ENCODE measurements at places on chromosomes 1 and 21.

- peaks cover 5% of the 10 kb centered on the region for H3K4me1 ChIP-seq
- no peak overlapping the region for H3K27ac ChIP-seq
- H3K27me3 ChIP-seq, result no peaks in the 10 kb centered on the region
- no peak overlapping the region for H3K4me3 ChIP-seq
- no peaks in the 10 kb centered on the region for H3K36me3 ChIP-seq
Observed at GRCh38 chr1:64912191-64912590, 54.2 kb downstream of the JAK1 start.

- peaks cover 20% of the 10 kb centered on the region for H3K4me1 ChIP-seq
- H3K27me3 ChIP-seq, result peaks cover 49% of the 10 kb centered on the region
- no peak for DNase-seq
- H3K36me3 ChIP-seq, result no peaks in the 10 kb centered on the region
- H3K4me3 ChIP-seq, result no peak overlapping the region
- no peak overlapping the region for H3K27ac ChIP-seq
Observed at GRCh38 chr21:44994695-44995342, 55.0 kb downstream of the SLX9 start.

DNA sequence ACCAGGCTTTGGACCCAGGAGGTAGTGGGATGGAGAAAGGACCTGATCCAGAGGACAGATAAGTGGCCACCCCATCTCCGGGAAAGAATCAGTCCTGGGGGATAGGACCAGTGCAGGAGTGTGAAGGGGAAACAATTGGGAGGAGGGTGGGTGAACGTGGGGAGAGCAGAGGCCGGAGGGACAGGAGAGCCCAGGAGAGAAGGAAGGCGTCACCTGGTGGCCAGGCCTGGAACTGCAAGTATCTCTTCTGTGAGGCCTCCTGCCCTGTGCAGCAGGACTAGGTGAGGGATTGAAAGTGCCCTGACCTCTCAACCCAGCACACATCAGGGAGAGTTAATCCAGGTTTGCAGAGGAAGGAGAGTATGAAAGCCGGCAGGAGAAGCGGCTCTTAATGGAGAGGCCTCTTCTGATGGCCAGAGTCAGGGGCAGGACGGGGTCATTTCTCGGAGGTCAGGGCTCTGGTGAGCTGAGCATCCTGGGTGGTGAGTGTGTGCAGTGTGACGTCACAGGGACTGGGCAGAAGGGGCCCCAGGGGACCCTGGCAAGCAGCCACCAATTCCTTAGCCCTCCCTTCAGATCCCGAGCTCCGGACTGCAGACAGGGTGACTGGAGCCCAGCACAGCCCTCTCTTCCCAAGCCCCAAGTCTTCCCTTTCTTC is 9.2 kb upstream of the LAD1 start:
- peak; percentile 74 for DNase-seq
- H3K36me3 ChIP-seq, result no peaks in the 10 kb centered on the region
- H3K27ac ChIP-seq, result no peak overlapping the region

- no peaks in the 10 kb centered on the region for H3K36me3 ChIP-seq
- peaks cover 9% of the 10 kb centered on the region for H3K4me1 ChIP-seq
- H3K4me3 ChIP-seq, result peak overlapping the region; percentile 86
- H3K27ac ChIP-seq, result no peak overlapping the region
- no peak for DNase-seq
Observed at GRCh38 chr1:16913181-16913832, 8.4 kb upstream of the CROCC start.

GRCh38 chr1:209862391-209863356 is 34.9 kb downstream of the UTP25 start:
- H3K4me3 ChIP-seq, result no peak overlapping the region
- H3K27me3 ChIP-seq, result no peaks in the 10 kb centered on the region

DNA sequence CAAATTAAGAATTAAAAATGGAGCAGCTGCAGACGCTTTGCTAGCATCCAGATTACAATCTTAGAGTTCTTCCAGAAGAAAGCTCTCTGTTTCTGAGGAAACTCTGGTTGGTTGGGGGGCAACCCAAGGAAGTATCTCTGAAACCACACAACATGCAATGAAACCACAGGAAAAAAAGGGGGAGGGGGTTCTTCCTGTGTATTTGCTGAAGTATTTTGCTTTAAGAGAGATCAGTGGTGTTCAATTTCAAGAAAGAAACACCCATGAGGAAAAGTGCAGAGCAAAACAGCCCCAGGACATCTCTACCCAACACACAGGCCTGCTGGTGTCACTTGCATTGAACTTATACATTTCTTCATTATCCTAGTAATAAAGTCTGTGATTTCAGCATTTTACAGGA is 19.7 kb upstream of the TIAM1 start:
- no peak for DNase-seq
- H3K36me3 ChIP-seq, result no peaks in the 10 kb centered on the region
- no peak overlapping the region for H3K27ac ChIP-seq
- H3K4me1 ChIP-seq, result peaks cover 4% of the 10 kb centered on the region

DNA sequence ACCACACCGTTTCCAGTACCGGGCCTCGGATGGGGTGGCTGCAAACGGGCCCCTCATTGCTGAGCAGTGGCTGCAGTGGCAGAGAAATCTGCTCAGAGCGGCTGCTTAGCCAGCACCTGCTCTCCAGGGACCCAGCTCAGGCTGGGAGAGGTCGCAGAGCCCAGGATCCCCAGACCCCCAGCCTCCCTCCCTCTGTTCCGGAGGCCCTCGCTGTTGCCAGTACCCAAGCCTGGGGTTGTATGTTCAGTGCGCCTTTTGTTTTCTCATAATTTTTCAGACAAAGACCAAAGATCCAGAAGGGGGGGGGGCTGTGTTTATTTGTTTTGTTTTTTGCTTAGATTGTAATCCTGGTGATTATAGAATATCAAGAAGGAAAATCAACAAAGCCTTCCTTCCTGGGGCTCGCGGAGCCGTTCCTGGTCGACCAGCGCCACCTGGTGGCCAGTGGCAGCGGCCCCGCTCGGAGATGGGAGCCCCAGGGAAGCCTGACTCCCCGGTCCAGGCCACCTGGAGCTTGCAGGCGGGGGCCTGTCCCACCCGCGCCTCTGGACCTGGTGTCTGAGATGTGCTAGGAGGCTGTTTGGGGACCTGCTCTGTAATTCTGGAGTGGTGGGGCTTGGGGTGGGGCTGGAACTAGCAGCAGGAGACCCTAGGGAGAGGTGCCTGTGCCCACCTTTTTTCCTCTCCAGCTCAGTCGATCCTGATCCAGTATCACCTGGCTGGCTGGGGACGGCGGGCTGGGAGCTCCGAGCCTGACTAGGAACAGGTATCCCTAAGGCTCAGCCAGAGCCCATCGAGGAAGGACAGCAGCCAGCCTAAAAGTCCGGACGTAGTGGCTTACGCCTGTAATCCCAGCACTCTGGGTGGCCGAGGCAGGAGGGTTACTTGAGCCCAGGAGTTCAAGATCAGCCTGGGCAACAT is 123.9 kb upstream of the VAMP3 start:
- no peaks in the 10 kb centered on the region for H3K36me3 ChIP-seq
- H3K27ac ChIP-seq, result no peak overlapping the region
- peak; percentile 42 for DNase-seq
- H3K27me3 ChIP-seq, result peaks cover 4% of the 10 kb centered on the region
- H3K4me3 ChIP-seq, result no peak overlapping the region

DNA sequence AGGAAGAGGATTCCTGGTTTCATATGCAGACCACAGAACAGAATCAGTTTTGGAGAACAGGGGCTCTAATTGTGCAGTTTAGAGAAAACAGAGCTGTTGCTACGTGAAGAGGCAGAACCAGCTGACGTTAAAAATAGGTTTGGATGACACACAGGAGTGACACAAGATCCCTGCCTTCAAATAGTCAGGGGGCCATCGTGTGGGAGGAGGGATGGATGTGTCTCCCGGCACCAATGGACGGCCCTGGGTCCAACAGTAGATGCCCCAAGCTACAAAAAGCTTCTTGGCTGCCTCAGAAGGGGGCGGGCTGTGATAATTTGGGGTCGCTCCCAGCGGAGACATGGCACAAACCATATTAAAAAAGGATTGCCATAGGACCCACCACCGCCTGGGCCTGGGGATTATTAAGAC is 87.8 kb downstream of the MRPL37 start:
- H3K27ac ChIP-seq, result no peak overlapping the region
- H3K36me3 ChIP-seq, result peaks cover 3% of the 10 kb centered on the region
- H3K27me3 ChIP-seq, result no peaks in the 10 kb centered on the region
- H3K4me1 ChIP-seq, result peaks cover 14% of the 10 kb centered on the region
- DNase-seq, result peak; percentile 84

DNA sequence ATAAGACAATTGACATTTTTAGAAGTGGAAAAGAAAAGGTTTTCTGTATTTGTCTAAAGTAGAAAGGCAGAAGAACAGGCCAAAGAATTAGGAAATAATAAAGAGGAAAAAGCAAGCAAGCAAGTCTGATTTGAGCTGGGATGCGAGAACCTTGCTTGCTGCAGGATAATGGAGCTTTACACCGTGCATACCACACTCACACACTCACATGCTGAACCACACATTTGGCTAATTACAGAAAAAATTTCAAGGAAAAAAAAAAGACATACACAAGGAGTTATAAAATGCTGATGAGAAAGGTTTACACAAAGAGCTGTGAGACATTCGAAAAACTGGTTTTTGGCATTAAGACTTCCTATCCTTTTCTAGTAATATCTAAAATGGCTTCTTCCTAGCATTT is 593.9 kb downstream of the KIF26B start:
- no peak overlapping the region for H3K4me3 ChIP-seq
- no peak for DNase-seq
- peaks cover 3% of the 10 kb centered on the region for H3K4me1 ChIP-seq

GRCh38 chr21:27647921-27648320 is 681.0 kb upstream of the ADAMTS5 start:
- peak; percentile 50 for DNase-seq
- no peaks in the 10 kb centered on the region for H3K36me3 ChIP-seq
- no peaks in the 10 kb centered on the region for H3K27me3 ChIP-seq
- H3K4me3 ChIP-seq, result no peak overlapping the region

DNA sequence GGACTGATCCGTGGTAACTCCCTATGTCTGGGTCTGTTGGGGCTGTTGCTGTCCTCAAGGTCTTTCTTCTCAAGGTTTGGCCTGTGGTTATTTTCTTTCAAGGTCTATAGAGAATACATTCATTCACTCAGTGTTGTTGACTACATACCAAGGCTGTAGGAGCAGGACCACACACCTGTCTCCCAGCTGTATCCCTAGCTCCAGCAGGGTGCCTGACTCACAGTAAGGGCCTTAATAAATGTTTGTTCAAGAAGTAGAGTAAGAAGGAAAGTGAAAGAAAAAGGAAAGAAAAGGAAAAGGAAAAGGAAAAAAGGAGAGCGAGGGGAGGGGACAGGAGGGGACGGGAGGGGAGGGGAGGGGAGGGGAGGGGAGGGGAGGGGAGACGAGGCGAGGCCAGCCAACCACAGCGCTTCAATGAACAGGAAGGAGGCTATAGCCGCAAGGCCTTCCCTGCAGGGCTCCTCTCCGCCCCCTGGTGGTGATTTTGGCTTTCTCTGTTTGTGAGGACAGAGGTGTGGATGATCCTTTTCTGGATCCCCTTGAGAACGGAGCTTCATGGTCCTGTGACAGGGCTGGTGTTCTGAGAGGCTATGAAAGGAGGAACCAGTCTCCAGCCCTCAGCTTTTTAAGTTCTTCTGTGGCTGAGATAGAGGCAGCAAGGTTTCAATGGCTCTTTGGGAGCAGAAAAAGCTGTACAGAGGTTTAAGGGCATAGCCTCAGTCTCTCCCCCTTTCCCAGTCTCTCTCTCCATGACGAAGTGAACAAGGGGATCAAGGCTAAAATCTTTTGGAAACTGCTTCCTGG is 30.6 kb upstream of the LCE5A start:
- H3K27me3 ChIP-seq, result no peaks in the 10 kb centered on the region
- DNase-seq, result no peak
- no peak overlapping the region for H3K27ac ChIP-seq
- H3K4me1 ChIP-seq, result no peaks in the 10 kb centered on the region
- no peak overlapping the region for H3K4me3 ChIP-seq

DNA sequence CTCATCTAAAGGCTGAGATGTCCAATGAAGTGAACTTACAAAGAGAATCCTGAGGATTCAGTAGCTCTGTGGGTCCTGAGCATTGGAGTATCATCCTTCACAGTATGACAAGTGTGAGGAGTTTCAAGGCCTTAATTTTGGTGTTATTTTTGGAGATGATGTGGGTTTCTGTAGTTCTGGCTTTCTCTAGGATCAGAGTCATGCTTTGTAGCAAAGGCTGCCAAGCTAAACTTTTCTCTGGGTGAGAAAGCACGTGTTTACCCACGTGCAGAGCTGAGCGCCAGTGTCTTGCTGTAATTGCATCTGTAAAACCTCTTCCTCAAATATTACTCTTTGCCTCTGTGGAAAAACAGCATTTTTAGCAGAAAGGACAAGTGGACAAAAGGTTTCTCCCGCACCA is 387.8 kb upstream of the LYPLAL1 start:
- no peaks in the 10 kb centered on the region for H3K27me3 ChIP-seq
- no peaks in the 10 kb centered on the region for H3K36me3 ChIP-seq
- no peaks in the 10 kb centered on the region for H3K4me1 ChIP-seq
- no peak overlapping the region for H3K27ac ChIP-seq
- no peak for DNase-seq
